NCI-H345 (cell line): ENCODE measurements at places on chromosomes 3 and 15.

- no peak for DNase-seq
These were observed 199.2 kb downstream of the IL5RA start for GRCh38 chr3:2910997-2911396.

- DNase-seq, result no peak
These were observed at the start of gene ATP10A for GRCh38 chr15:25863111-25863967. Gene ATP10A, minus strand, starts transcription at chr15:25863327. Its CDS starts 231 bp downstream, at chr15:25863096.

DNA sequence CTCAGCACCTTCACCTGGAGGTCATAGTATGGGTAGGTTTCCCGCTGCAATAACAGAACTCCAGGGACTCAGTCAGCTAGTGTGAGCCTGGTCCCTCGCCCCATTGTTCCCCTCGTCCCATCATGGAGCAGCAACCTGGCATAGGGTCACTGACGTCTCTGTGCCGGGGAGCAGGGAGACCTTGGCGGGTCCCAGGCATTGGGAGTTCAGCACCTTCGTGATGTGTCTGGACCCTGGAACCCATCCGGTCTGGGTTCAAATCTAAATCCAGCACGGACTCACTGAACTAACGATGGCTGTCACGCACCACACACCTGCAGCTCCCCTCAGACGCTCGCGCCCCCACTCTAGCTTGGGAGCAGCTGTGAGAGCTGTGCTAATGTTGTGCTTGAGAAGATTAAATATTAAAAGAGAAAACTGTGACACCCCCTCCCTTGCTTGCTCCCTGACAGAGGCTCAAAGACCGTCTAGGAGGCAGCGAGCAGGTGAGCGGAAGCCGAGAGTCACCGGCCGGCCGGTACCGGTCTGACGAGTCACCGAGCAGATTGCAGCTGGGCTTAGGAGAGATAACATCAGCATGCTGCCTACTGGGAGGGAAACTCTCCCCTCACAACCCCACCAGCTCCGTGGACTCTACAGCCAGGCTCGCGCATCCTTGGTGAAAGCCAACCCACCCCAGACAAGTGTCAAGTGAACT is 742 bp downstream of the PLA2G4F start:
- DNase-seq, result no peak

DNA sequence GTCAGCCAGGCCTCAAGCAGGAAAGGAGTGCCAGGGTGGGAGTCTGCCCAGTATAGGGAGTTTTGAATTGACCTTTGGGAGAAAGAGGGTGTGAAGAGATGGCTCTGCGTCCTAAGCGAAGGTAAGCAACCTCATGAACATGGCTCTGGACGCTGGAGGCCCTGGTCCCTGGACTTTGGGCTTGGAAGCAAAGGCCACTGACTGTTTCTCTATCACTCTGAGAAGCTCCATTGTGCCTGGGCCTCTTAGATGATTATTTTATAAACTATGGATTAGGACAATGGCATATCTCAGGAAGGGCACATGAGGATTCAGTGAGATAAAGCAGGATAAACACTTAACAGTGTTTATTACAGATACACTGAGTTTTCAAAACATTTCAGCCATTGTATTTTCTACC is 59.0 kb downstream of the SUCLG2 start:
- no peak for DNase-seq

DNA sequence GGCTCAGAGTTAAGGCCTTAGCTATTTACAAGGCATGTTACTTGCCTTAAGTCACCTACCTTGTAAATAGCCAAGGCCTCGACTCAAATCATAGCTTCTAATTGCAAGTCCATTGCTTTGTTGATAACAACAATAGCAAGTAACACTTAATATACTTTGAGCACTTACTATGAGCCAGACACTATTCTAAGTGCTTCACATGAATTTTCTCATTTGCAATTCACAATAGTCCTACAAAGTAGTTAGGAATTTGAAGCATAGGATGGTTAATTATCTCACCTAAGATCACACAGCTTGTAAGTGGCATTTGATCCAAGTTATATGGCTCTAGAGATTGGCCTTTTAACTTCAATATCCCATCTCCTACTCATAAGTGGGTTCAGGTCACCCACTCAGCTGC is 28.4 kb downstream of the SLC9A9 start:
- no peak for DNase-seq

- DNase-seq, result no peak
These were observed 26.1 kb downstream of the RASGRP1 start for GRCh38 chr15:38538328-38539007.

- DNase-seq, result no peak
These were observed 17.2 kb downstream of the TSEN2 start for GRCh38 chr3:12501360-12502020.

DNA sequence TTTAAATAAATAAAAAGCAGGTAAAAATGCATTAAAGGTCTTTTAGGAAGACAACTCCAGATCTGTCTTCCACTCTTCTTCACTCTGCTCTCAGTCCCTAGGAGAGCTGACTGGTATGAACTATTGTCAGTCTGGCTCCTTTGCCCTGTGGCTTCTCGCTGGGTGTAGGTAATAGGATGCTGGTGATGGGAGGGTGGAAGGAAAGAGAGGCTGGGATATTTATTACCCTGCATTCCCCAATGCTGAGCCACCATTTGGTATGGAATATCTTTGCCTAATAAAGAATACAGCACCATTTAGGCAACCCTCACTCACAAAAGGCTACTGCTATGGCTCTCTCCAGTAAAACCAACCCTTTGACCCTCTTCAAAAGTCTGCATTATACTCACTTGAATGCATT is 326.9 kb downstream of the CNTN3 start:
- no peak for DNase-seq

GRCh38 chr3:138455801-138456716 is 21.6 kb downstream of the ESYT3 start:
- DNase-seq, result no peak

GRCh38 chr3:23741036-23741706 is 64.6 kb upstream of the UBE2E1 start:
- no peak for DNase-seq

DNA sequence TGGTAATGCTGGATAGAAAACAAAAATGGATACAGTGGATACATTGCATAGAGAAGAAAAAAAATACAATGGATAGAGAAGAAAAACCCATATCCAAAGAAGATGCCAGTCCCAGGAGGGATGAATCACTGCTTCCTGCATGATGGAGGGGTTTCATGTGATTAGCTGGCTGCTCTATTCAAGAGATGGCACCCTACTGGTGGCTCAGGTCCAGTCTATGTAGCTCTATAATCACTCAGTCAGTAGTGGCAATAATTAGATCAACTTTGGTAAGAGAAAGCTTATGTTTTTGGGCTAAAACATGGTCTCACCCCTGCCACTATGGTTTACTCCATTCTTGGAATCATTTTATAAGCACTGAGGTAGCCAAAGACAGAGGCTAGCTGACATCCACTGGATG is 33.7 kb upstream of the NOX5 start:
- no peak for DNase-seq

DNA sequence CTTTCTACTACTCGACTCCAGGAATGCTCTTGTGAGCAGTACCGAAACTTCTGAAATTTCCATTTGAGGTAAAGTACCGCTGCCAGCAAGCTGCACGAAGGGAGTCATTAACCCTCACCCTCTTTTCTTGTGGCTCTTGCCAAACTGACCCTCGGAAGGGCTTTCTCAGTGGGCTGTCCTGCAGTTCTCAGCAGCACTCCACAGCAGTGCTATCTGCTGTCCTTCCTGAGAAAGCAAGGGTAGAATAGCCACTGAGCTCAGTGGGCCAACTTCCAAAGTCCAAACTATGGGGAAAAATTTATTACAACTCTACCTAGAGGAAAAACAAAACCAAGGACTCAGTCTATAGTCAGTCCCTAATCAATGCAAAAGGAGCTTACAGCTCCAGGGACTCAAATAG is 38.5 kb upstream of the COL8A1 start:
- no peak for DNase-seq

DNA sequence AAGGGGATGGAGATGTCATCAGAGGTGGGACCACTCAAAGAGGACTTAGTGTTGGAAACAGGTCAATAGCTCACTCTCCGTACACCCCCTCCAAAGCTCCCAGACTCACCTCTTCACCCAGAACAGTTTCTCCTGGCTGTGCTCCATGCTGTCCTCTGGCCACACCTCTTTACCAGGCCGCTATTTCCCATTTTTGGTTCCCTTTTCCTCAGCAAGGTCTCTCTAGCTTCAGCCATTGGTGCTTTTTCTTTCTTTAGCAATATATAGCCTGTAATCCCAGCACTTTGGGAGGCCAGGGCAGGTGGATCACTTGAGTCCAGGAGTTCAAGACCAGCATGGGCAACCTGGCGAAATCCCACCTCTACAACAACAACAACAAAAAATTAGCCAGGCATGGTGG is 123.6 kb upstream of the SMAD3 start:
- DNase-seq, result no peak

DNA sequence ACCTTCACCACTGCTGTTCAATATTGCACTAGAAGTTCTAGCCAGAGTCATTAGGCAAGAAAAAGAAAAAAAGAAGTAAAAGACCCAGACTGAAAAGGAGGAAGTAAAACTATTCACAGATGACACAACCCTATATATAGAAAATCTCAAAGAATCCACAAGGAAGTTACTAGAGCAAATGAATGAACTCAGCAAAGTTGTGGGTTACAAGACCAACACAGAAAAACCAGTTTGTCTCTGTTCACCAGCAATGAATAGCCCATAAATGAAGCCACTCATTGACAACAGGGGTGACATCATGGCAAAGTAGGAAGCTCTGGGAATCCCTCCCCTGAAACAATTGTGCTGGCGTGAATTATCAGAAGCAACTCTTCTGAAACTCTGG is 4.6 kb downstream of the CFAP100 start:
- DNase-seq, result no peak

DNA sequence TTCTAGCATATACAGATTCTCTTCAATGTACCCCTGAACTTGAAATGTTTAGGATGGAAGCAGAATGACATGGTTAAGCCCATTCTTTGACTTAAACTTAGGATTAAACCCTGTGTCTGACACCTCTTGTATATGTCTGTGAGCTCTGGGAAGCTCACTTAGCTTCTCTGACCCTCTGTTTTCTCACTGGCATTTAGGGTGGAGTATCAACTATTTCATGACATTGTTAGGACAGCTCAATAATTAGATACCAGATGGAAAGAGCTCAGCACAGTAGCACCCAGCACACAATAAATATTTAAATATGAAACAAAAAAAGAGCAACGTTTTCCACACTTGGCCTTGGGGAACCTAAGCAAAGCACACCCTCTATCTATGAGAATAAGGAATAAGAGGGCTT is 18.2 kb upstream of the RPS17 start:
- no peak for DNase-seq

GRCh38 chr3:69776920-69777581 is 37.8 kb downstream of the MITF start:
- no peak for DNase-seq

- no peak for DNase-seq
These were observed 237.3 kb upstream of the ZBTB20 start for GRCh38 chr3:115384381-115384780.

DNA sequence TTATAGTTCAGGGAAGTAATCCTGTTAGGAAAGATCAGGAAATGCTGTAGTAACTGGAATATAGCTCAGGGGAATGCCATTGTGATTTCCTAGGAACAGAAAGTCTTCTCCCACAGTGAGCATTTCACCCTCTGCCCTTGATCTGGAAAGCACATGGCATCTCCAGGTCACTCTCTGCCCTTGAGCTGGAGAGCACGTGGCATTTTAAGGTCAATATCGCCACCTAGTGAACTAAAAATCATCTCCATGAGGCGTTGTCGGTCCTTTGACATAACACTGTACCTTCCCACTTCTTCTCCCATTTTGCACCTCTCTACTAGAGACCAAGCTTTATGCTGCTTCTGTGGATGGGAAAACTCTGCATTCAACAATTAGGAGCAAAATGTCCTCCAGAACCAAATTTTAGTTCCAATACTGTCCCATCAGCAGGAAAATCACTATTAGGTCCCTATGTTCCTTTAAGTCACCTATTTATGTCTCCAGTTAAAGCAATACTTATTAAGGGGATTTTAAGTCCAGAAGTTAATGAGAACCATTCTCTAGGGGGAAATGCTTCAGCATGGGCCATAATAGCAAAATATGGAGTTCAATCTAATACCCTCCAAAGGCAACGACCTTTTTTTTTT is 54.7 kb upstream of the GK5 start:
- peak; percentile 65 for DNase-seq
